Naive thymus-derived CD8-positive, alpha-beta T cell (primary cell): ENCODE measurements at places on chromosomes 5 and 9.

DNA sequence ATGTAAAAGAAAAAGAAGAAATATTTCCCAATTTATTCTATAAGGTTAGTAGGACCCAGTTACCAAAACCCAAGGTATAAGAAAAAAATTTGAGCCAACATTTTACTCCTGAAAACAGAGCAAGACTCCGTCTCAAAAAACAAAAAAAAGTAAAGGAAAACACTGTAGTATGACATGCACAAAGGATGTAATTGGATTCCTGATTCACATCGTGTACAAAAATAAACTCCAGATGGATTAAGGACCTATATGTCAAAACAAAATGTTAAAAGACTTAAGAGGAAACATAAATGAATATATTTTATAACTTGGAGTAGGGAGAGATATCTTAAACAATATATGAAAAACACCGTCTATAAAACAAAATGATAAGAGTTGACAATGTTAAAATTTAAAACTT, 13.8 kb downstream of the PHYKPL start:
- DNase-seq = no peak

DNA sequence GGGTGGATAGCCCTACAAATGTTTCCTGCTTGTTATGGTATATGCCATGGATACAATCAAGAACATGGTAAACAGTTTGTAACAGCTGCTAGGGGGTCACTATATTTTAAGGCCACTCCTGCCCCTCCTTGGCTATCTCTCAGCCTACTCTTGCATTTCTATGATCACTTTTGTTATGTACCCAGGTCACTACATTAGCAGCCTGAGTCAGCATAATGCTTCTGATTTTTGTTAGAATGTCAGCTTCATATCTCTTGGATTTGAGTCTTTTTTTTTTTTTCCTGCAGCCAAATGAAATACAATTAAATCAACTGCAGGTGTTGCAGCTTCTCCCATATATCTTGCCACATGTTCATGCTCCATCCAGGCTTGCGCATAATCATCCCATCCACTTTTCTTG, 629.7 kb upstream of the GRAMD2B start:
- DNase-seq = no peak

- DNase-seq = peak; percentile 42
These were observed 701 bp downstream of the PARP8 start for GRCh38 chr5:50667023-50667652.

DNA sequence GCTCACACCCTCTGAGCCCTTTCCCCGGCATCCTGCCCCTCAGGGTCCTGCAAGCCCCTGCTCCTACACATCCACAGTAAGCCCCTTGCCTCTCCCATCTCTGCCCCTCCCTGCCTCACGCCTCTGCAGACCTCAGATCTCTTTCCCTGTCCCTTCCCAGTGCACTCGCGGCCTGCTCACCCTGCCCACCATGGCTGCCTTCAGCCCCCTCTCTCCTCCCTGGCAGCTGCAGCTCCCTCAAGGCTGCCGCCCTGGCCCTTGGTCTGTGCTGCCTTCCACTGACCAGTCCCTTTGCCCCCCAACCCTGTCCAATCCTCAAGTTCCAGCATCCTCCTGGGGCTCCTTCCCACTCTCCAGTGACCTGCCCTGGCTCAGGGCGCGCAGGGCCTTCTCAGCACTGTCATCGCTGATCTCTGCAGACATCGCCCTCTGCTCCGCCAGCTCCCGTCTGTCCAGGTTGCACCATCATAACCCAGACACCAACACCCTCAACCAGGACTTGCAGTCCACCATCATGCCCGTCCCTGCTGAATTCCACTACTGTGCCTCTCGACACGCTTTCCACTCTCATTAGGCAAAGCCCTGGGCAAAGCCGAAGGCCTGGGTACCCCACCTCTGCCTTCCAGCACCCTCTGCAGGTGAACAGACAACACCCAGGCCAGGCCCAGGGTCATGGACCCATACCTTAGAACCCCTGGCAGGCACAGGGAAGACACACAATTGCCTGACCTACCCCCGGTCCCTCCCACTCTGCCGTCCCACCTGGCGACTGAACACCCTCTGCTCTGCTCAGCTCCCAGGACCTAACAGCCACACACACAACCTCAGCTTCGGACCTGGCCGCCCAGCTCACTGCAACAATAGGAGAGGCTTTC, 97.8 kb upstream of the RUFY1 start:
- DNase-seq = no peak

- no peak for DNase-seq
These were observed 77.1 kb downstream of the BAAT start for GRCh38 chr9:101307524-101308213.

GRCh38 chr5:163033656-163034055, 403.7 kb upstream of the CCNG1 start:
- DNase-seq = no peak

DNA sequence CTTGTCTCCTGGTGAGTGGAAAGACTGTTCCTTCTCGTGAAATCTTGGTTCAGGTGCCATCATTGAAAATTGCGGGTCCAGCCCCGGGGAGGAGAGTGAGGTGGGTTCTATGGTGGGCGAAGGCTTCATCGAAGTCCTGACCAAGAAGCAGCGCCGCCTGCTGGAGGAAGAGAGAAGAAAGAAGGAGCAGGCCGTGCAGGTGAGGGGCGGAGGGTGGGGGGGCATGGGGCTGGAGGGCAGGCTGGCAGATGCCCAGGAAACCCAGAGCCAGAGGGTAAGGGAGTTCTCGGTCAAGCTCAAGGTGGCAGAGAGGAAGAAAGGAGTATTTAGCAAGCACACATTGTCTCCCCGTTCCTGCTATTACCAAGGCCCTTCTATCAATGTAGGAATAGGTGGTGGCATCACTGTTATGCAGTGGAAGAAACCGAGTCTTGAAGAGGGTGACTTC, 24.3 kb upstream of the POMT1 start:
- peak; percentile 59 for DNase-seq

GRCh38 chr5:142650881-142651280, 35.0 kb downstream of the FGF1 start:
- DNase-seq = no peak

- DNase-seq = no peak
These were observed 30.8 kb downstream of the LIX1 start for GRCh38 chr5:97111616-97112015.

- no peak for DNase-seq
These were observed 77.9 kb downstream of the CTSL start for GRCh38 chr9:87803623-87804345.

- DNase-seq = peak; percentile 15
These were observed 194.7 kb downstream of the CACNA1B start for GRCh38 chr9:138072161-138072842.

DNA sequence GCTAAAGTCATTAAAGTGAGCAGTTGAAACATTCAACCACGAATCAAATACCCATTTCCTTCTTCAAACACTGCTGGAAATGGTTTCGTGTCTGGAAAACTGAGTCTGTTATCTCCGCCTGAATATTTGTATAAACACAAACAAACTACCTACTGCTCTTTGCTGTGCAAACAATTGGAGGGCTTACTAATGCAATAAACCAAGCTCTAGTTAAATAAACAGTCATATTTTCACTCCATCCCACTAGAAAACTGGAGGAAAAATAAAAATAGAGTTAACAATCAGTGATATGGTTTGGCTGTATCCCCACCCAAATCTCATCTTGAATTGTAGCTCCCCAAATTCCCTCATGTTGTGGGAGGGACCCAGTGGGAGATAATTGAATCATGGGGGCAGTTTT, 397.6 kb downstream of the RASEF start:
- no peak for DNase-seq

- no peak for DNase-seq
These were observed 31.2 kb downstream of the ERMP1 start for GRCh38 chr9:5801739-5802113.

DNA sequence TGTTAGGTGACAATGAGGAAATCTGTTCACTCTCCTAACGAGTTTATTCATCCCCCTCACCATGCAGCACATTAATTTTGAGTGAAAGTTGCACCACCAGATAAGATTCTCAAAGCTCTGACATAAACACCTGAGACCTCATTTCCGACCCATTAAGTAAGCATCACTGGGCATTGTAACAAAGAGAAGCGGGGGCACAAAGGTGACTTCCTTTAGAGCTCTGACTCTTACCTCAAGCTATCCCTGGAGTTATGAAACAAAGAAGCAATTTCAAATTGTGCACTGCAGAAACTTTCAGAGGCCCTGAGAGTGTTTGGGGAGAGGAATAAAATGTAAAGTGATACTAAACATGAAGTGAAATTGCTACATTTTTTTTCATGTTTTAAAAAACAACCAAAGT, 29.5 kb downstream of the C5orf15 start:
- DNase-seq = no peak

- no peak for DNase-seq
These were observed 85.9 kb downstream of the GALNT10 start for GRCh38 chr5:154276261-154276972.

DNA sequence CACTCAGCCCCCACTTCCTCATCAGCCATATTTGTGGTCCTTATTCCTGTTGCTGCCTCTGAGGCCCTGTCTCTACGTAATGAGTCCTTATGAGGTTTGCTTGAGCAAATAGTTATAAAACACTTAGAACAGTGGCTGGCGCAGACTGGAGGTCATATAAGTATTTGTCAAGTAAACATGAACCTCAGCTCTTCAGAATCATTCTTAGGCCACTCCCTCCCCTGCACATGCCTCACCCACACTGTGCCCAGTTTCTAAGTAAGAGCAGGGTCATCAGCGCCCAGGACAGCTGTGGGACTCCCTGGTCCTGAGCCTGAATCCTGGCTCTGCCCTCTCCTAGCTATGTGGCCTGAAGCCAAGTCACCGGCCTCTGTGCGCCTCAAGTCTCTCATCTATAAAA, 4.0 kb downstream of the ST6GALNAC4 start:
- no peak for DNase-seq

DNA sequence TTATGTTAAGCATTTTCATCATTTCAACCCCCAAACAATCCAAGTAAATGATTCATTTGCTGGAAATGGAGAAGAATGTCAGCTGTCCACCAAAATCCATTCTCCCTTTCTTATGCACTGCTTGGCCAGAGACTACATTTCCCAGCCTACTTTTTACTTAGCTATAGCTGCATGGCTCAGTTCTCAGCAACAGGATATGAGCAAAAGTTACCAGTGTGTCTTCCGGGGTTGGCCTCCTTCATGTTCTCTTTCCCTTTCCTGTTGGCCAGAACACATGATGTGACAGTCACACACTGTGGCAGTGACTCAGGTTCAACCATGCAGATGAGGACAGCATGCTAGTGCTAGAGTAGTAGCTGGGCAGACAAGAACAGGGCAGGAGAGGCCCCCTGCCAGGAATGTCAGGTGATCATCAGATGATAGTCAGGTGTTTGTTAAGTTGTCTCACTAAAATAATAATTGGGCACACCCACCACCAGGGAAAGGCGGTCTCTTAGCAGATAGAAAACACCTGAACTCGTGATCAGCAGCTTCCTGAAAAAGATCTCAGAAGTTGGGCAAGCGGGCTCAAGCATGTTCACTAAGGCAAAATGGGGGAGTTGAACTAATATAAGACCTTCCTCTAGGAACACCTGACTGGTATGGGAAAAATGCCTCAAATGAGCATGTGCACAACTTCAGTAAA, 12.2 kb downstream of the GPR150 start:
- peak; percentile 61 for DNase-seq

GRCh38 chr5:35012796-35013195, 35.0 kb downstream of the AGXT2 start:
- DNase-seq = no peak

DNA sequence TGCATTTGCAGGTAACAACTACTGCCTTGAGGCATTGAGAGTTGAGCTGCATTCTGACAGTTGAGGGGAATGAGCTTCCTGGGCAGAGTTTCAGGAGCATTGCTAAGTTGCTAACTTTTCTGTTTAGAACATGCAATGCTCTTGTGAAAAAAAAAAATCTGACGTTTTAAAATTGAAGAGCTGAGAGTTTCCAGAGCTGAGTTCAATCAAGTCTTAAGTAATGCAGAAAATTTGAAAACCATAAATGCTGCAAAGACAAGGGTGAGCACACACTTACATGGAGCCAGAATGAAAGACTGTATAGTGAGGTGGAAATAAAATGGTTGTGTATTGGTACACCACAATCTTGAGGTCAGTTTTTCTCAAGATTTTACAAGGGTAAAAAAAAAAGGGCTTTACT, 166.0 kb downstream of the GABRB2 start:
- no peak for DNase-seq

GRCh38 chr9:121317737-121318630, 50.0 kb downstream of the GSN start:
- DNase-seq = no peak

DNA sequence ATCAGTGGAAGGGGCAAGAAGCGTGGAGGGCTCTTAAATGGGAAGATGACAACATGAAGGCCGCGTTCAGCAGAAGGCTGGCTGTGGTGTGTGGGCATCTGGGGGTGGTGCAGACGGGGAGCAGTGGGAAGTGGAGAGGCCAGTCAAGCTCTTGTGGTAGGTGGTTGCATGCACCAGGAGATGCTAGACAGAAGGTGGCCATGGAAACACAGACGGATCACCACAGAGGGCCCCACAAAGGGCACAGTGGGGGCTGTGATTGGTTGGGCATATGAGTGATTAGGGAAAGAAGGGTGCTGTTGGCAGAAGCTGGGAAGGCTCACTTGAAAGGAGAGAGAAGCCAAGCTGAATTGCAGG, 14.7 kb downstream of the MTMR12 start:
- no peak for DNase-seq

GRCh38 chr5:58107704-58108103, 352.2 kb downstream of the PLK2 start:
- DNase-seq = no peak

- DNase-seq = no peak
These were observed 137.9 kb downstream of the FAM114A2 start for GRCh38 chr5:153900703-153901395.

DNA sequence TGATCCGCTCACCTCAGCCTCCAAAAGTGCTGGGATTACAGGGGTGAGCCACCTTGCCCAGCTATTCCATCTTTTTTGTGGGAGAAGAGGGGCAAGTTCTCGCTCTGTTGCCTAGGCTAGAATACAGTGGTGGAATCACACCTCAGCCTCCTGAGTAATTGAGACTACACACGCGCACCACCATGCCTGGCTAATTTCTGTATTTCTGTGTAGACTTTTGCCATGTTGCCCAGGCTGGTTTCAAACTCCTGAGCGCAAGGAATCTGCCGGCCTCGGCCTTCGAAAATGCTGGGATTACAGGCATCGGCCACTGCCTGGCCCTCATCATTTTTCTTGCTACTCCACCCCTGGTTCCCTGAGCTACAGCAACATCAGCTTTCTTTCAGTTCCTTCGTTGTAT, 2.8 kb upstream of the NOL6 start:
- no peak for DNase-seq

DNA sequence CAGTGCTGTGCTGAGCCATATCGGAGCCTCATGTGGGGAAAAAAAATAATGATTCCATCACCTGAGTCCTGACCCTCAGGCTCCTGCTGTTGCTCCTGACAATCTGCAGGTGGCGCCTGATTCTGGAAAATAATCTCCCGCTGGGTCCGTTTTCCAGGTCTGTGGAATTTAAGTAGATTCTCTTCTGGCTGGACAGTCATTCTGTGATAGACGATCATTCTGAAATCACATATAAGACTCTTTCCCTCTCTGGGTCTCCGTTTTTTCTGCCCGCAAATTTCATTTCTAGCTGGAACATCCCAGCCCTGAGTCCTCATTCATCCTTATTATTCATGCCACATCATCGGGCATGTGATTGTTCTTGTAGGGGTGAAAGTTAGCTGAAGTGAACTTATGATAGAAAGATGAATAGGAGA, 22.1 kb upstream of the STXBP1 start:
- peak; percentile 31 for DNase-seq

GRCh38 chr9:25861421-25861820, 183.2 kb upstream of the TUSC1 start:
- DNase-seq = no peak
